CD4-positive, alpha-beta T cell treated with Interleukin-15 for 4 hours (primary cell): ENCODE measurements at places on chromosomes 7 and 10.

DNA sequence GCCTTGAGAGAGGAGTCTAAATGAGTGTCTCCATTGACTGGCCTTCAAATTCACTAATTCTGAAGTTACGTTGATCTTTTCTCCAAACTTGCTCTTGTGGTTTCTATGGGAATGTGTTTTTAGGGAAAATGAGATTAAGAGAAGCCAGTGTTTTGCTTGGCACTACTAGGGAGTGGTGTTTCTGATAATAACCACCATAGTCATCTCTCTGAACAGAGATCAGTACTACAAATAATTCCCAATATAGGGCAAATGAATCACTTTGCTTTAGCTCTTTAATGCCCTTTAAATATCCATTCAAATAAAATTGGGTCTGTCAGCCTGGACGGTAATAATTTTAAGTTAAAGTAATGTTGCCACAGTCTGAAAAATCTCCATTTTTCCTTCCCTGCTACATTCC, 90.8 kb downstream of the NRF1 start:
- no peak for DNase-seq

GRCh38 chr10:132466520-132467463, 69.8 kb downstream of the PWWP2B start:
- no peak for DNase-seq

DNA sequence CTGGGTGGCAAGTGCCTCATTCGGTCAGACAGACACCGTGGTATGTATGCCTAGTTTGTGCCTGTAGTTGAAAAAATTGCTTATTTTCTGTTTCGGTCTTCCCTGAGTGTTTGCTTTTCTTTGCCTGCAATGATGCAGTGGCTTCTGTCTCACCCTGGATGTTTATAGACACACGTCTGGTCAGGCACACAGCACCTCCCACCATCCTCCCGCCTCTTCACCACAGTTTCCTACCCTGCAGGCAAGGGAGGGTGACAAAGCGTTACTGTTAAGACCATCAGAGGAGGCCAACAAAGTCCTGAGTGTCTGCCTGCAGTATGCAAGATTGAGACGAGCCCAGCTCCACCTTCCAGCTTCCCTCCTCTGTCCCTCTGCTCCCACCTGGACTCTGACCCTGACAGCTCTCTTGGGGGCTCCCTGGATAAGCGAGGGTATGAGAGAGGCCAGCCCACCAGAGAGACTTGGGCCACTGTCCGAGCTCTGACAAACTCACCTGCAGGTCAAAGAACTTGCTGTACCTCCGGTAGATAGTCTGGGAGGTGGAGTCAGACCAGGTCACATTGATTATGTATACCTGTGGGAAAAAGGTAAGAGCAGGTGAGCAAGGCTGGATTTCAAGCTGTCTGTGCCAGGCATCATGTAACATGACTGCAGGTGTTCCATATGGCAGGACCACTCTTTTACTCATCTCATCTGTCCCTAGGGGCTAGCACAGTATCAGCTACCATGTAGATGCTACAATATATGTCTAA, 54.4 kb downstream of the SH3PXD2A start:
- peak; percentile 52 for DNase-seq

- no peak for DNase-seq
Measured at GRCh38 chr7:37663693-37664092, 19.9 kb upstream of the GPR141 start.

- DNase-seq: peak; percentile 70
Measured at GRCh38 chr7:102404005-102404861, 8.1 kb downstream of the PRKRIP1 start.

- no peak for DNase-seq
Measured at GRCh38 chr7:120926943-120927346, 23.6 kb upstream of the ING3 start.
